ENCODE measurements at places on chromosomes 7 and 10.

DNA sequence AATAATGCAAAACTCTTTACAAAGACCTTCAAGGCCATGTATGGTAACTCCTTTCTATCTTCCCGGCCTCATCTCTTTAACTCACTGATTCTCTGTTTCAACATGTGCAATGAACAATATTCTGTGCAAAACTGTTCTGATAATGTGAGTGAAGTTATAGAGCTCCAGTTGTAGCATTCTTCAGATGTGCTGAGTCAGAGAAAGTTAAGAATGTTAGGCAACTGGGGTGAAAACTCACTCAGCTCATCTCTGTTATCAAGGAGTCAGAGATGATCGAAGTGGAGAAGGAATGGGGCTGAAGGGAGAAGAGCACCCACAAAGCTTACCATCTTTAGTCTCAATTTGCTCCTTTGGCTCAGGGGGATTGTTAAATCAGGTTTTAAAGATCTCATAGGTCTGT is 344.7 kb upstream of the NPSR1 start:
- no peak for DNase-seq

DNA sequence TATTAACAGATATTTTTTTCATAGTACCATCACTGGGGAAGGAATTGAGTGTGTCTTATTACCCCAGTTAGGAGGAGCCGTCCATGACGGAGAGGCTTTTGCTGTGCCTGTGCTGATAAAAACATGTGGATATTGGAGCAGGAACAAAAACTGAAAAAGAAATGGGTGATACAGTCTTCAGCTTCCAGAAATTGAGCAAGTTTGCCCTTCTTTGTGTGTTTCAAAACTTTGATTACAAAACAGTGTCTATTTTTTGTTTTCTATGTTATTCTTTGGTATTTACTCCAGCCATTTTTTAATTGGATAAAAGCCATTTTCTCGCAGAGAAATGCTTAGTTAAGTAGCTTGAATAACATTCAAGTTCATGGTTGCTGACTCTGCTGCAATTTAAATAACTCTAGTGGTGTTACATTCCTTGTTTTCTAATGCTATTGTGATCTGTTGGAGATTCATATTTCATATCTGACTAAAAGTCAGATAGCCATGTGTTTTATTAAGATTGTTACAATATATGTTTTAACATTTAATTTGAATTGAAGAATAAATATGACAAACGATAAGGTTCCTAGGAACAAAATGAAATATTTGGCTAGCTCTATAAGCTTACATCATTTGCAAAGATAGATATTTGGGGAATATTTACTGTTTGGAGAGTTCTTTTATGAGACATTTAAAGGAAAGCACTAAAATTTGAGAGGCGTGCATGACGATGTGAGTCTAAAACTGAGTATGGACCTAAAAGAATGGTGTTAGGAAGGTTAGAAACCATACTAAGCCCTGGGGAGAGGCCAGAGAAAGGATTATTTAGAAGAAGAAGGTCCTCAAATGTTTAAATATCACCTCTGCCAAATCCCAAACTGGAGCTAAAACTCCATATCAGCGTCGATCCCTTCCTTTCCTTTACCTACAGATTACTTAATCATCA is 747.3 kb upstream of the CELF2 start:
- no peak for DNase-seq

- DNase-seq: no peak
Measured at GRCh38 chr10:130040351-130040750, 70.3 kb downstream of the C10orf143 start.

DNA sequence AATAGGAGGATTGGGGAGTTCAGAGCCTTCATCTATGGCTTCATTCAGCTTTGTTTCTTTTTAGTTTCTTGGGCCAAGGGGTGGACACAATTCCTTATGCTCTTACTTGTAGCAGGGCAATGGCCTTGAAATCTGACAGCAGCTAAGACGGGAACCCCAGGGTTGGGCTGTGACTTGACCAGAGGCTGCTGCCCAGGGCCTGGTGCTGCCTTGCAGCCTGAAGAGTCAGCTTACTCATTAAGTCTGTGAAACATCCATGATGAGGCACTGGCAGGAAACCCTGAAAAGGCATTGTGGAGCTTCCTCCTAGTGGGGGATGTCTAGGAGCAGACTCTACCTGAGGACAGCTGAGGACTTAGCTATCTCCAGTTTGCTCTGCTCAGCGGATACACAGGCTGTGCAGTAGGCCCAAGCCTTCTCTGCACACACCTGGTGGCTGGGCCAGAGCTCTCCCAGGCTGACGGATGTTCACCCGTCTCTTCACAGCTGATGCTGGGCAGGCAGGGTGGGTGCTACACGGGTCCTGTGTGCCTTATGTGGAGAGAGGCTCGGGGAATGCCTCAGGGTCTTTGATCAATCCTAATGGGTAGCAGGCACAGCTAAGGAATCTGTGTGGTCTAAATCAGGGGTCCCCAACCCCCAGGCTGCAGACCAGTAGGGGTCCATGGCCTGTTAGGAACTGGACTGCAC is 17.8 kb downstream of the CXCL12 start:
- DNase-seq: no peak

GRCh38 chr7:117896339-117896738 is 23.1 kb upstream of the CTTNBP2 start:
- DNase-seq: no peak

DNA sequence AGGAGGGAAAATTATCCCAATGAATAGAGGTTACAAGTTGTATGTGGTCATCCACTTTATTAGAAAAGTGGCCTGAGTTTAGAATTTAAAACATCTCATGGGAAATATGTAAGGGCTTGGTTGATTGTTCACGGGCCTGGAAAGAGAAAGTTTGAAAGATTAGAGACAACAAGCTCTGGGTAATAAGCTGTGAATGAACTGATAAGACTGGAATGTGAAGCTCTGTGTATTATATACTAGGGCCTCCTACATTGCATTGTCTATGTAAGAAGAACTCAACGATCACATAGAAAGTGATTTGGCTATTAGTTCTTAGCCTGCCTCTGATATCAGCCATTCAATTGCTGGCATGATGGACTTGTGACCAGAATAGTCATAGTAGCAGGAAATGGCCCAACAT is 199.2 kb upstream of the MAGI2 start:
- no peak for DNase-seq

- peak; percentile 65 for DNase-seq
Measured at GRCh38 chr10:61000769-61001730, 57.1 kb upstream of the RHOBTB1 start.

DNA sequence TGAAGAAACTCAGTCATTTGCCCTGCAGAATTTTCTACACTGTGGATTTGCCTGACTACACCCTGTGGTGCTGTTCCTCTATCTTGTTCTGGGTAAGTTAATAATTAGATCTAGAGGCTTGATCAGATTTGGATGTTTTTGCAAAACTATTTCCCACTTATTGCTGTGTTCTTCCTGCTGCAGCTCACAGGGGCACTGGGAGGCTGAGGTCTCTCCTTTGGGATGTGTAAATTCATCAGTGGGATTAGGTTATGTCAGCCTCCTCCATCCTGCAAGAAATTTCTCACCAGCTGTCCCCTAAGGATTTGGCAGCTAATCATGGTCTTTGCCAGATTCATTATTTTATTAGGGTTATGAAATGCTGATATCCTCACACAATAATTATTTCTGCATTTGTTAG is 148.1 kb upstream of the ZNF32 start:
- DNase-seq: no peak

All from hepatocyte (in vitro differentiated cells).